ENCODE measurements at places on chromosomes 7 and 10. TPM values are rescaled to one million over a fixed set of nuclear protein-coding genes. Genes with fewer than 3 reads are reported as not detected.

The IPMK gene
- total RNA-seq = 9.2 TPM

The MMP21 gene
- total RNA-seq = not detected

The PIP gene
- total RNA-seq = not detected

The PARG gene
- 66.0 TPM for total RNA-seq

The TRPV5 gene
- total RNA-seq = not detected

The WEE2 gene
- total RNA-seq = 0.14 TPM

The SFTPD gene
- 1.0 TPM for total RNA-seq

The GIMAP4 gene
- total RNA-seq = not detected

Measured in nasal cavity respiratory epithelium epithelial cell of viscerocranial mucosa (primary cell).